Non-pigmented ciliary epithelial cell (primary cell): ENCODE measurements at places on chromosomes 2 and 18.
A peak's percentile ranks its signal among the peaks of the same experiment; 100 is the strongest.

DNA sequence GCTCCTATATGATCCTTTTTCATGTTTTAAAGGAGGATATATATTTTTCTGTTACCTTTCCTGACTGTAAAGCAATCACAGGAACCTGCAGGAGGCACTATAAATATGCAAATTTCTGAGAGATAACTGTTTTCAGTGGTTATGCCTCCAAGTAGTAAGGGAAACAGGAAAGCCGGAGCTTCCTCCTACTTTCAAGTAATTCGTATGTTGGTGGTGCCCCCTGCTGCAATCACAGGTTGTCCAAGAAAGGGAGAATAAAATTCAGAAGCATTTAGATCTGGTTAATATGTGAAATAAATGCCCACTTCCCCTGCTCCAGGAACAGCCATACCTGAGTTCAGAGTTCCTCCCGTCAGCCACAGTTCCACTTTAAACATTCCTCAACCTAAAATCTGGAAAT lies 12.0 kb upstream of the BCL11A start:
- DNase-seq = no peak

GRCh38 chr2:197311421-197312033 lies 947 bp upstream of the ANKRD44 start:
- DNase-seq = no peak

GRCh38 chr2:176601066-176601465 lies 331.8 kb downstream of the MTX2 start:
- no peak for DNase-seq

GRCh38 chr18:27762054-27762453 lies 414.9 kb downstream of the CDH2 start:
- DNase-seq = no peak

- no peak for DNase-seq
These were observed 94.7 kb upstream of the L3MBTL4 start for GRCh38 chr18:6509417-6509816.

GRCh38 chr2:122145856-122146255 lies 390.4 kb downstream of the TSN start:
- no peak for DNase-seq

DNA sequence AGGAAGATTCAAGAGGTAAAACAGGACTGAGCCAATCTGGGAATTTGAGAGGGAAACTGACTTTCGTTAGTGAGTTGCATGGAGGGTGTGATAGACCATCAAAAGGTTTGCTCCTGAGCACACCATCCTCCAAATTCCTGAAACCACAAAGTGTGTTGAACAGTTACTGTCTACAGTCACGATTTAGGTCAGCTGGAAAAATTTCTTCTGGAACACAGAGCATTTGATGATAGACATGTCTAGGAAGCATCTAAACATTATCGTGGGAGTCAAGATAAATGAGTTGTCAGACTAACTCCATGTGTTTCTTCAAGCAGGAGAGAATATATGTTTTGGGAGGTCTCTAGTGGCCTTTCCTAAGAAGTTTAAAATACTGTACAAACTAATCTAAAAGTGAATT lies 449.4 kb upstream of the SLC14A2 start:
- DNase-seq = no peak

GRCh38 chr2:172198908-172199307 lies 96.2 kb upstream of the DLX2 start:
- no peak for DNase-seq

- DNase-seq = no peak
These were observed 11.7 kb upstream of the CHMP1B start for GRCh38 chr18:11839556-11839955.

DNA sequence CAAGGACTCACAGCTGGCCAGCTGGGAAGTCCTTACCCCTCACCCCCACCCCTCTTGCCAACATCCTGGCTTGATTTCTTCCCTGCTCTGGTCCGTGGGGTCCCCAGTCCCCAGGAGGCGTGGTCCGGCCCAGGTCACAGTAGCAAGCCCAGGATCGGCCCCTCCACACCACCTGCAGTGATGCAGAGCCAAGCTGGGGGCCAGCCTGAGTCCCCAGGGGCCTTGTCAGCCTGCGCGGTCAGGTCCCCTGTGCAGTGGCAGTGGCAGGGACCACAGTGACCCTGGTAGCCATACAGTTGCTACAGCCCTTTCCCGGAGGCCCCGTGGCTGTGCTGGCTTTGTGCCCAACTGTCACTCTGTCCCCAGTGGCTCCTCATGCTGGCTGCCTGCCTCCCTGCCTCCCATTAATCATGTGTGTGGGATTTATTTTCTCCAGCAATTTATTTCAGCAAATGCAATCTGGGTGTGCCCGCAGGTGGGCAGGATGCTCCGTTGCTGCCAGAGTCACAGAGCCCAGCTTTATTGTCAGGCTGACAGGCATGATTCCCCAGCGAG lies 8.8 kb upstream of the PRSS56 start:
- DNase-seq = no peak

DNA sequence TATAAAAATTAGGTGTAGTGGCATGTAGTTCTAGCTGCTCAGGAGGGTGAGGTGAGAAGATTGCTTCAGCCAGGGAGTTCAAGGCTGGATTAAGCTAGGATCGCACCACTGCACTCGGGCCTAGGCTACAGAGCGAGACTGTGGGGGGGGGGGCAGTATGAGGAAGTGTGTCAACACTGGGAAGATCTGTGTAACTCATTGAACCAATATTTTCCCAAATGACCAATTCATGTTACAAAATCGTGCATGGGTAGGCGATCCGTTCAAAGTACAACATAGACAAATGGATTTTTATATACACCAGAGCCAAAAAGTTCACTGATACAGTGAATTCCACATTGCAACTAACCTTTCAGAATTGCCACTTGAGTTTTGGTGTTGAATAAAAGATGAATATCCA lies 8.1 kb downstream of the SMAD4 start:
- no peak for DNase-seq

GRCh38 chr2:164560181-164560792 lies 61.0 kb downstream of the GRB14 start:
- no peak for DNase-seq

DNA sequence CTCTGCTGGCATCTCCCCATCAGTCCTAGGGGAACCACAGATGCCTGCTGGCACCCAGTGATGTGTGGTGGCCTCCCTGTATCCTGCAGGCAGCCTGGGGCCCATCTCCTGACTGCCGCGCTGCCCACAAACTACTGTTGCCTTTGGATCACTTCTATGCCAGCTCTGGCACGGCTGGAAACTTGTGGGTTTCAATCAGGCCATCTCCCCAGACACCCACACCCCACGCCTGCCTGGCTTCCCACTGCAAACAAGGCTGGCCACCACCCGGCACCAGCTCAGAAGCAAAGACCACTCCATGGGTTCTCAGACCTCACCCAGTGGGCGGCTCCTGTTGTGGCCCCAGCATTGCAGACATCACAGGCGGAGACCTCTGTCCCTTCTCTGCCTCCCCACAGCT lies 15.1 kb upstream of the TPO start:
- no peak for DNase-seq

DNA sequence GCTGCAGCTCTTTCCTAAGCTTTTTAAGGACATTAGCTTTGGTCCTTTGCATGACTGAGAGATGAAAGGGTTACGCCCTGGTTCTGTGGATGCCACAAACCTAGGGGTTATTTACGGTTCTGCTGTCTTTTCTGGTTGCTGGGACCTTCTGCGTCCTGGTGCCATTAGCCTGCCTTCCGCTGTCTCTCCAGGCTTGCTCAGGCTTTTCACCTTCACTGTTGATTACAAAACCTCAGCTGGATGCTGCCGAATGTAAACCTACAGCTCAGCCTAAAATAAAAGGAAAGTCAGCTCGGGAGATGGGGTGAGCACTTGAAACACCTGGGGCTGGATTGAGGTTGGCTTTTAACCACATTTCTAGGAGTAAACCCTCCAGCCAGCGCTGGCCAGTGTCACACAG lies 130.9 kb upstream of the ARHGAP28 start:
- no peak for DNase-seq

DNA sequence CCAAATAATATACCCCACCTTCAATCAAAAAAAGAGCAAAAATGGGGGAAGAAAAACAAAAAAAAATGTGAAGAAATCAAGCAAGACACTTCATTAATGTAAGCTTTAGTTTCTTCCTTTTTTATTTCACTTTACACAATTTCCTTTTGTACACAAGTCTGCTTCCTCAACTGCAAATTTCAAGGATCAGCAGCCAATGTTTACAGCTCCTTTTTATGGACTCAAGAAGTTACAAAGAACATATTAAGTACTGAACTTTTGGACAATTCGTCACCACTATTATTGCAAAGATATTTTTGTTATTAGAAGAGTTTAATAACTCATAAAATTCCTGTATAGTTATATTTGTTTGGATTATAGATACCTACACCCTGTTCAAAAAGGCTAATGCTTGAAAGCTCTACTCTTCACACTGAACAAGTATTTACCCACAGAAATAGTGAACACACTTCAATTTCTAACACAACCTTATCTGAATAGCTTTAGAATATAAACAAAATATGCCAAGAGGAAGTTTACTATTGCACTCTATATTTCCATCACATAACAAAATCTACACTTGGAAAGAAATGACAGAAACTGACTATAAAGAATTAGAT lies 658.7 kb upstream of the CNTNAP5 start:
- DNase-seq = no peak

DNA sequence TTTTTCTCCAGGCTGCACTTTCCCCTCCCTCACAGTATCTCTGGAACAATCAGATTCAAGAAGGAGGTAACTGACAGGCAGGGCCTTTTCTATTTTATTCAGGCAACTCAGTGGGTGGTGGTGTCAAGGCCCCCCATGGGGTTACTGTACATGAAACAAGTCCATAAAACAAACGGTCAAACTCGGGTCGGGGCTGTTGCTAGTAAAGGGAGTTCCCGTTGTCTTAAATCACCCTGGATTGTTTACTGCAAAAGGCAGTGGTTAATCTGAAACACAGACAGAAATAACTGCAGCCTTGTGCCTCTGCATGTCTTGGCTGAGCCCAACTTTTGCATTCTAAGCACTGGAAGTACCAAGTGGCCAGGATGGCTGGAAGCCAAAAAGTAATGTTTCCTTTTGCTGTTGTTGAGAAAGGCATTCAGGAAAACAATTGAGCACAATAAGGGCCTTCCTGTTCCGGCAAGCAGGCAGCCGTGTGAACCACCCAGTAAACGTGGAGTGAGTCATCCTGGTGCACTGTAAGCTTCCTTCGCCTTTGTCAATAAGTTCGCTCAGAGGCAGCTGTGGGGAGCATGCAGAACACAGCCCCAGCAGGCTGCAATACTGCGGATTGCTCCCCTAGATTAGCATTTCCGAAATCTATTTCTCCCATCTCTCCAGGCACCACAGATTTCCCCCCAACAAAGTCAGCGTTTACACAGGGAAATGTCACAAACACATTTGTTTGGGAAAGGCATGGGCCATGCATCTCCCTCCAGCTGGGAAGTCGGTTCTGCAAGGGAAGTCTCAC lies 149.6 kb downstream of the IRS1 start:
- peak; percentile 98 for DNase-seq

DNA sequence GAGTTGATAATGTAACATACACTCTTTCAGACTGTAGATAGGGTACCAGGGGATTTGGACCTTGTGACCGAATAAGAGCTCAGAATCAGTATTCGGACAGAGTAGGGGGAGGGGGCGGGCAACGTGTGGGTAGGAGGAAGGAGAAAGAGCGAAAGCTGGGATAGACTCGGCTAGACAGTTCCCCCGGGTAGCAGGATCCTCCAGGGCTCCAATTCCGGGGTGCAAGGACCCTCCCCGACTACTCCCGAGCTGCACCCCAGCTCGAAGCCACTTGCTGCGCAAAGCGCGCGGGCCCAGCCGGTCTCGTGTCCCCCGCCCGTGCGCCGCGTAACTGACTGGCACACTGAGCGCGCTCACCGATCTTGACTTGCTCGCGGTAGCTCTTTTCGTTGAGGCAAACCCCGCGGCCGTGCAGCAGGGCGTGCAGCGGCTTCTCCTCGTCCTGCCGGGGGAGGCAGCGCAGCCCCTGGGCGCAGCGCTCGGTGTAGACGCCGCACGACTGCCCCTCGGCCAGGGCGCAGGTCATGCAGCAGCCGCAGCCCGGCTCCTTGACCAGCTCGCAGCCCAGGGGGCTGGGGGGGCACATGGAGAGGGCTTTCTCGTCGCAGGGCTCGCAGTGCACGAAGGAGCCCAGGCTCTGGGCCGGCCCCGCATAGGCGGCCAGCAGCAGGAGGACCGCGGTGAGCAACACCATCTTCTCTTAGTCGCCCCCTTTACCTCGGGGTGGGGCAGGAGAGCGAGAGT lies 1.1 kb downstream of the IGFBP5 start:
- DNase-seq = no peak

- peak; percentile 47 for DNase-seq
These were observed 86.8 kb downstream of the SEMA4F start for GRCh38 chr2:74740741-74741431.

DNA sequence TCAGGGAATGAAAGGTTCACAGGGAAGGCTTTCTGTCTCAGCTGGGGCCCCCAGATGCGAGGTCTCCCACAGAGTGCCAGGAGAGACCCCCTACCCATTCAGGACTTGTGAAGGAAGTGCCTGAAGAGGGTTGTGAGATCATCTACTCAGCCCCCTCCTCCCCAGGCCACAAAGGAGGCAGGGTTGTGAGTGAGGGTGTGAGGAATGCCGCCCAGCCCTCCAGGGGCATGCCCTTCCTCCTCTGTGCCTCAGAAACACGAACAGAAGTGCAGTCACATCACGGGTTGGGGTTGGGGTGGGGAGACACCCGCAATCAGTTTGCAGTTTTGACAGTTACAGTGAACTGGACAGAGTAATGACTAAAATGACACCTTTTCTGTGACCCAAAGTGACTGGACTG lies 5.0 kb downstream of the MAL start:
- DNase-seq = no peak

DNA sequence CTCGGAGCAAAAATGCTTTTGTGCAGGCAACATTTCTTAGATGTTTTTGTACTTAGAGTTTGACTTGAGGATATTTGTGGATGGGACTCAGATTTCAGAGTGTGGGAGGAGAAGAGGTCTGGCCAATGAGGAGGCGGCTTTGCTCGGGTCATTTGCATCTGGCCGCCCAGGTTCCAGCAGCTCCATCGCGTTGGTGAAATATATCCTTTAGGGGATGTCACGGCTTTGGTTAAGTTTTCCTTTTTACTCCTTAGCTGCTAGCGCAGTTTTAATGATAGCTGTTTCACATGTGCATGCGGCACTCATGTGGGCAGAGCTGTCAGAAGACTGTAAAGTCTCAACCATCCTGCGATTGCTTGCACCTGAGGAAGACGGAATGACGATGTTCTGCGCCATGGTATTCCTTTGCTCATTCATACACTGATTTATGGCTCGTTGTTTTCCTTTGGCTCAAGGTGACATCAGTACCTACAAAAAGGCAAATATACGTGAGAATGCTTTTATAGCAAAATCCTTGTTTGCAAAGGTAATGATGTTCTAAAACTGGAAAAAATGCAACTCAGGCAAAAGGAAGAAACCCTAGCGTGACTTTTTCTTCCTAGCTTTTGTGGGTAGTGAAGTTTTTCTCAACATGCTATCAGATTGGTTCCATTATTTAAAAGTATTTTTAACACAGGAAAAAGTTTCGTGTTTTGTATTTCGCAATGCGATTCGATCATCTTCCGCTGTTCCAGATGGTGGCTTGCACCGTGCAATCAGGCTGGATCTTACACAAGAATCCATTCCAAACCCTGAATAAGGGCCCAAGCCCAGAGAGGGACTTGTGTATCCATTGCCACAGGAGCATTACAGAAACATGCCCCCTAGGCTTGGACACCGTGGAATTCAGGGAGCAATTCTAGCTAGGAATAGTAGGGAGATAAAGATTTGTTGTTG lies 70.5 kb upstream of the ZNF516 start:
- peak; percentile 77 for DNase-seq
